ENCODE measurements at places on chromosomes 1 and 21.

GRCh38 chr1:61670445-61670844 lies 54.5 kb downstream of the TM2D1 start:
- DNase-seq: no peak

- no peak for DNase-seq
These were observed 73.2 kb downstream of the AK5 start for GRCh38 chr1:77355010-77355409.

- no peak for DNase-seq
These were observed 817.7 kb upstream of the B3GALT2 start for GRCh38 chr1:194004146-194004545.

DNA sequence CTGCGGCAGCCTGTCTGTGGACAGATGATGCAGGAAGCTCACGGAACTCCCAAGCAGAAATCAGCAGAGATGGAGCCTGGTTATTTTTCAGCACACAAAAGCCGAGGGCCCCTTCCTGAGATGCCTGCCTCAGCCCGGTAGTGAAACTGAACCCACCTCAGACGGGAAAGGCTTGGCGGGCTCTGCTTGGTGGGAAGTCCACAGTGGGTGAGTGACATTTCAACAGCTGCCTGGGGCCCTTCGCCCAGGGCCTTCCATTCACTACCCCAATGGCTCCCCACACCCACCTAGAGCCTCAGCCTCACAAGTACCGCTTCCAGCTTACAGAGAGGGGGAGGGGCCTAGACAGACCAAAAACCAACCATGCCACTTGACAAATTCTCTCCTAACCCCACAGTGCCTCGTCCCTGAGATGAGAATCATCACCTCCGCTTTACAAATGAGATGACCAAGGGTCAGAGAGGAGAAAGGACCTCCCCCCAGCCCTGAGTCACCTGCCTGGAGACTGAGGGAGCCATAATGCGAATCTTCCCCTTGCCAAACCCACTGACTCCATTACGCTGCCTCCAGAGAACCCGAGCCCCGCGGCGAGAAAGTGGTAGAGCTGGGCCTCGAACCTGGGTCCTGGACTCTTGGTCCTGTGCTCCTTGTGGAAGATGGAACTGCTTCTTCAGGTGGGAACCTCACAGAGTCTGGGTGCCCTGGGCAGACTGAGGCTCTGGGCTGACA lies 3.4 kb upstream of the ECE1 start:
- DNase-seq: peak; percentile 55

DNA sequence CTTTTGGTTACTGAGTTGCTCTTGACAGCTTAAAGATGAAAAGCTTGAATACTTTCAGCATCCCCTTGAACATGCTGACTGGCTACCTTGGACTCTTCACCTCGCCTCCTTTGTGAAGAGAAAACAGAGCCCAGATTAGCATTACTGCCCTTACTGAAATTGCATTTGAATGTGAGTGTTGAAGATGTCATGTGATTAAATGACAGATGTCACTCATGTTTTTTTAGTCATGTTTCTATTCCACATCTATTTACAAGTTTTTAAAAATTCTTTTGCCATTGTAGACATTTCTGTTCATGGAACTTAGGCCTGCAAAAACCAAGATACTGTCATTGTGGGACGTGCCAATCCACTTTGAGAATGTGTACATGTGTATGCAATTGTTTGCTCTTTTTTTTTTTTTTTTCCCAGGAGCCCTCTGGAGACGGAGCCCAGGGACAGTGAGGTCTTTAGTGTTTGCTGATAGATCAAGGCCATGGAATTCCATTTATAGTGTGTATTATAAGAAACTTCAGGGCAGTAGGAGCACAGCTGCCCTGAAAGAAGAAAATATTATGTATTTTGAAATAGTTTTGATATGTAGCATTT lies 25.7 kb upstream of the IVNS1ABP start:
- DNase-seq: no peak

GRCh38 chr21:15241997-15242736 lies 177.4 kb upstream of the NRIP1 start:
- no peak for DNase-seq

DNA sequence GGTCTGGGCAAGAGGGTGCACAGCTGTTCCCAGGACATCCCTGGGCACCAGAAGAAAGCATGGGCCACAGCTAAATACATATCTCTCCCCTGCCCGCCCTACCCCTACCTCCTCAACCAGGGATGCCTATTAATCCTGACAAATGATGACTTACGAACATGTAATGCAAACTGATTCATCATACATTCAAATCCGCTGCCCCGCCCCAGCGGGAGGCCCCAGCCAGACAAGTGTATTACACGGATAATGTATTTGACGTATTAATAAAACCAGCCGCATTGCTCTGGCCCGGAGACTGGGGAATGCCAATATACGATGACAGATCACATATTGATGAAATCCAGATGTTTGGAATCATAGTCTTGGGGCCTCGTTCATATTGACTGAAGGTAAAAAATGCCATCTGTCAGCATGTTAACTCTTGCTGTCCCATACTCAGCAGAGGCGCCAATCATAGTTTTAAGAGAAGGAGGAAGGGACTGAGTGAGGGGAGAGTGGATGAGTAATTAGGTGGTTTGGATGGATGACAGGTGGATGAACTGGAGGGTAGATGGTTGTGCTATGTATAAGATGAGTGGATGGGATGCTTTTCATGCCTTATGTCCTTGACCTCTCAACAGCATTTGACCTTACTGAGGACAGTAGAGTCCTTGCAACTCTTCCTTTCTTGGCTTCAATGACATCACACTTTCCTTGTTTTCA lies 68.2 kb downstream of the TMEM53 start:
- DNase-seq: no peak

Data from stimulated activated CD4-positive, alpha-beta T cell treated with anti-CD3 and anti-CD28 coated beads, Interleukin-15, amount 100 ng/mL, for 1 hour (primary cell).